Fibroblast of the aortic adventitia (primary cell): ENCODE measurements at places on chromosomes 1 and 21. TPM values are rescaled to one million over a fixed set of nuclear protein-coding genes. Genes with fewer than 3 reads are reported as not detected.

The COL24A1 gene
- 0.27 and 0.82 TPM in 2 replicates for total RNA-seq

The RGS8 gene
- 0.16 TPM in 1 of 2 replicates, not detected in the other for total RNA-seq

The SETDB1 gene
- 30.7 and 43.0 TPM in 2 replicates for total RNA-seq

- DNase-seq = no peak
These were observed 525 bp downstream of the AIRE start for GRCh38 chr21:44286086-44286715.

DNA sequence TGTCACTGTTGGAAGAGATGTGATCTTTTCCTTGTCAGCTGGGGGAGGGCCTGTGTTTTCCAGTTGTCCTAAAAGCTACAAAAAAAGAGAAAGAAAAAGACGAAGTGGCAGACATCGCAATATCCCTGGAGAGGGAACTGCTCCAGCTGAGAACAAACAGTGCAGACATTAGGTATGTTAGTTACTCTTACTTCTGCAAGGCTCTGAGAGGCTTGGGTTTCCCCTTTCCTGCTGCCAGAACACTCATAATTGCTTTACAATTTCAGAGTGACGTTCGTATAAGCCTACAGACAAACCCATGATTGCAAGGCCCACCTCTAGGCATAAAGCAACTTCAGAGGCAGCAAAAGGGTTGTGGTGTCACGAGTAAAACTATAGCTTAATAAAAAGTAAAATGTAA is 31.1 kb downstream of the CD160 start:
- no peak for DNase-seq

GRCh38 chr1:241924080-241924808 is 33.3 kb upstream of the BECN2 start:
- DNase-seq = no peak

DNA sequence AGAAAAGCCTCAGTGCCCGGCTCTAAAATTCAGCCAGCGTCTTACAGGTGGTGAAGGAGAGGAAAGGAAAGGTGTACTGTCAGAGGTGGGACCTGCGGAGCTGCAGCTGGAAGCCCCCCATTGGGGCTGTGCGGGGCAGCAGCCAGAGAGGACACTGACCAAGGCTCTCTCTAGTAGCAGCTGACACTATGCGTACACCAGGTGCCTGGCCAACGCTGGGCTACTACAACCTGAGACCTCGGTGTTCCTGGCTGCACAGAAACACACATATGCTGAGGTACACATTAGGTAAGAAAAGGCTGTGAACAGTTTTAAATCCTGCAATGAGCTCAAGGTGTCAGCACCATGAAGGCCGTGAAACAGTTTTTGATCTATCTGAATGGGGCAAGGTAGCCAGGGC is 55.5 kb upstream of the EDN2 start:
- DNase-seq = no peak

- DNase-seq = no peak
These were observed 569 bp downstream of the RCAN3 start for GRCh38 chr1:24503059-24503751.

DNA sequence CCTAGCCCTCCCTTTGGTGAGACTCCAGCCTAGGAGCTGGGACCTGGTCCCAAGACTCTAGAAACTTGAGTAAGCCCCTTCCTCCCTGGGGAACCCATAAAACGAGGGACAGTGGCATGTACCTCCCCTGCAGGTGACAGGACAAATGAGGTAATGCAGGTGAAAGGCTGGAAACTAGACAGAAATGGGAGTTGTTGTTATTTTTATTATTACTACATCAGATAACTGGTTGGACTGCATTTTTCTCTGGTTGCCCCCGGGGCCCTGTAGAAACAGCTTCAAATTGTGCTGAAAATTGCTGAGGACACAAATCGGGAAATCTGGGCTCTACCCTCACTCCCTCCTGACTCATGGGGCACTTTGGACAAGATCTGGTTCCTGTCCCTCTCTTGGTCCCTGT is 132.3 kb upstream of the WNT4 start:
- DNase-seq = no peak

DNA sequence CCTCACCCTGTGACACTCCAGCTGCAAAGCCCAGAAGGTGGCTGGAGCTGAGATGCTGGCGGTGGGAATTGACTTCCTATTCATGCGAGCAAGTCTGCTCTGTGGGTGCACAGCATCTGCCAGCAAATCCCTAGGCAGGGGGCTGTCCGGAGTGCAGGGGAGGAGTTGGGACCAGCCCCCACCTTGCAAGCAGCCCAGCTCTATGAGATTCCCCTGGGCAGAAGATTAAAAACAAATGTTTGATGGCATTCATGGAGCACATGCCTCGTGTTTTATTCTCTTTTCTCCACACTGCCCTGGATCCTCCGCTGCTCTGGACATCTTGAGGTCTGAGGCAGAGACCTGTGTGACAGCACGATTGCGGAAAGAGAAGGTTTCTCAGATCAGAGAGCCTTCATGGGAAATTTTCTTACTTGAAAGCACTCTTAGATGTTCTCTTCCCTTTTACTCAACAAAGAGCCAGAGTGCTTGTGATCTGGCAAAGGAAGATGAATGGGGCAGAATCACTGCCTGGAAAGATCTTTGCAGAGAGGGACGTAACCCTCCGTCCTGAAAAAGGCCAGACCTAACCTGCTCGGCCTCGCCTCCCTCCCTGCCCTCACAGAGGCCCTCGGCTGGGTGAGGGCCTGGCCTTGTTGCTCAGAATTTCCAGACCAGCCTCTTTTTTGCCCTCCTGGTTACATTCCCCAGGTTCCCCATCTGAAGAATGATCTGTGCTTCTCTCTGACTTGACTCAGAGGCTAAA is 597.1 kb downstream of the KIF26B start:
- no peak for DNase-seq

GRCh38 chr1:176559878-176560277 is 96.9 kb downstream of the PAPPA2 start:
- DNase-seq = peak; percentile 86

GRCh38 chr21:43274946-43275310 is 106.1 kb downstream of the CRYAA start:
- no peak for DNase-seq

DNA sequence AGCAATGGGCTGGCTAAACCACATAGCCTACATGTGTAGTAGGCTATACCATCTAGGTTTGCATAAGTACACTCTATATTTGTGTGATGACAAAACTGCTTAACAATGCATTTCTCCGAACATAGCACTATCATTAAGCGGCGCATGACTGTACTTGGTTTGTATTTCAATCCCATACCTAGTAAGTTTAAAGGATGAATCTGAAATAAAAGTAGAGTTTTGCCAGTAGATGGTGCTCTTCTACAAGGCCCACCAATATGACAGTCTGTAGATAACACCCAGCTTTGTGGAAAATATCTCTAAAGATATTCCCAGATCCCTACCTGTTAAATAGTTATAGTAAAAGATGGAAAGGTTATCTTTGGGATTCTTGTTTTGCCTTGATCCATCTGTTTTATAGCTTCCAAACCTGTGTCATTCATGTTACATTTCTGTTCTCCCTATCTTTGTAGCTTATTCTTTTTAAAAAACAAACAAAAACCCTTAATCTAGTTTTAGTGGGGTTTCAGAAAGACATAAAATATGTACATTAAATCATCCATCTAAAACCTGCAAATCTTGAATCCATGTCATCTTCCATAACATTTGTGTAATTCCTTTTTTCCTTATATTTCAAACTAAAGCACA is 33.9 kb upstream of the ASPM start:
- peak; percentile 81 for DNase-seq

DNA sequence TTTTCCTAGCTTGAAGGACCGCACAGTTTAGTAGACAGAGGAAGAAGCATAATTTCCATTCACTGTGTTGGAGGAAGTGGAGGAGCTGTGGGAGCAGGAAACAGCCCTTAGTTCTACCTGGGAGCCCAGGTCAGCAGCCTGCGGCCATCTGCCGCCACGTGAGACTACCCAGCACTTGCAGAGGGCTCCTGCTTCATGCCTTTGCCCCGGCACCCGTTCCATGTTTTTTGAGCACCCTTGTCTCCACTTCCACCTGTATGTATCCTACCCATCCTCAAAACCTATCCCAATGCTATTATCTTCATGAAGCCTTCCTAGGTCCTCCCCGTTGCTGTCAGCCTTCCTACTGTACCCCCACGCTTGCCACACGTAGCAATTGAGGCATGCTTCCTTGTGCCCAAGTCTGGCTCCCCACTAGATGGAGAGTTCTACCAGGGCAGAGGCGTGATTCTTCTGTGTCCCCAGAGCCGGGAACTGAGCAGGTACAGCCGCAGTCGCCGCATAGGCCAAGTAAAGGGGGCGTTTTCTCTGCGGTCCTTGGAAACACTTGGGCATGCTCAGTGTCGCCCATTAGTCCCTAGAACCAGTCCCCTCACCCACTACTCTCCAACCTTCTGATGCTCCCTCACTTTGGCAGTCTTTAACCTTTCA is 1.9 kb downstream of the SLC6A9 start:
- no peak for DNase-seq

DNA sequence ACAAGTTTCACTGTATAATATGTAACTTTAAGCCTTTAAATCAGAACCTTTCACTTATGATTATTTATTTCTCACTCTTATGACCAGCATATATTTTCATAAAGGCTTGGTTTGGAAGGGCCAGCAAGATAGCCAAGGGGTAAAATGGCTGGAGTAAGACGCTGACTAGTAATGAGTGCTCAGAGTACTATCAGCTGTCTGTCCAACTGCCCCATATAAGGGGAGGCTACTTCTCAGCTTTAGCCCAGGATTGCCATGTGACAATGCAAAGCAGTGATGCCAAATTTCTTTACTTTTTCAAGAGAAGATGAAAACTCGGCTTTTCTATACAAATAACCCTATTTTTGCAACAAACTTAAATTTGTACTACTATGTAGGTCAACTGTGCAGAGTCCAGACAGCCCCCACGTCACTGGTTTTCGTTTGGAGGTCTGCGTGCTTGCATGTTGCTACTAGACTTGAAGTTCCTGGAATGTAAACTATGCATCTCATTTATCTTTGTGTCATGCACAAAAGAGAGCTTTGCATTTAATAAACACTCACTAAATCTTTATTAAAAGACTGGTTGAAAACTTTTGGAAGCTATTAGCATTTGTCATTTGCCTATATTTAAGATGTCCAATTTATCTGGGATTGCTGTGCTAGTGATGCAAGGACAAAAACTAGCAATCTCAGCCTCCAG is 110.4 kb downstream of the TNFSF18 start:
- DNase-seq = peak; percentile 61
